ENCODE measurements at places on chromosomes 3 and 15. TPM values are rescaled to one million over a fixed set of nuclear protein-coding genes. Genes with fewer than 3 reads are reported as not detected.

- DNase-seq, result no peak
Measured at GRCh38 chr3:136960838-136961836, 3.4 kb downstream of the IL20RB start.

- DNase-seq, result no peak
Measured at GRCh38 chr3:16137977-16138376, 36.5 kb upstream of the GALNT15 start.

DNA sequence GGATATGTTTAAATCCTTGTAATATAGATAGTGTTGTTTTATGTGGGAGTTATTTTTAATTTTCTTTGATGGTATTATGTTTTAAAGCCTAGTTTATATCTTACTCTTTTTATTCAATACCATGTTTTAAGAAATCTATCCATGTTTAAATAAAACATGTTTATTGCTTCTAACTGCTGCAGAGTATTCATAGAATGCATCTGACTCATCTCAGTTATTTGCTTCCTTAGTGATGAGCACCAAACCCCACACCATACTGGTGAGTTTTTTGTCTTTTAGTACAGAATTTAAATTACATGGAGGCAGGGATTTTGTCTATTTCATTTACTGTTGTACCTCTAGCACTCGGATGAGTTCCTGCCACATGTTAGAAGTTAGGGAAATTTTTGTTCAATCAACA lies 209.2 kb downstream of the NSUN3 start:
- DNase-seq, result no peak

- DNase-seq, result no peak
Measured at GRCh38 chr3:60047426-60048200, 997.8 kb upstream of the CFAP20DC start.

GRCh38 chr3:3141939-3142338 lies 15.2 kb downstream of the TRNT1 start:
- DNase-seq, result no peak

- DNase-seq, result no peak
Measured at GRCh38 chr3:119205209-119205608, 31.8 kb downstream of the UPK1B start.

DNA sequence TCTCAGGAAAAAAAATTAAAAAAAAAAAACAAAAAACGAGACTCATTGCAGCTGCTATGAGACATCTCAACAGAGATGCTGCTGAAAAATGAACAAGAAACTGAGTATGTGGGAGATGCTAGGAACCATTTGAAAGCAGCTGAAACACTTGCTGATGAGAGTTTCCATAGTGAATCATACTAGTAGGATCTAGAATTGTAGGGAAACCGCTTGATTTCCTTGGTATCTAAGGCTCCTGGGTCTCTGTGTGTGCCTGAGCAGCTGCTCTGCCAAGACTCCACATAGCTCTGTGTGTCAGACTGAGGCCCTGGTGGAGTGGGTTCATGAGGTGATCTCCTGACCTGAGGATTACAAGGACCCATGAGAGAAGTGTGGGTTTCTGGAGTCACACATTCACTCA lies 313.4 kb upstream of the NECTIN3 start:
- no peak for DNase-seq

DNA sequence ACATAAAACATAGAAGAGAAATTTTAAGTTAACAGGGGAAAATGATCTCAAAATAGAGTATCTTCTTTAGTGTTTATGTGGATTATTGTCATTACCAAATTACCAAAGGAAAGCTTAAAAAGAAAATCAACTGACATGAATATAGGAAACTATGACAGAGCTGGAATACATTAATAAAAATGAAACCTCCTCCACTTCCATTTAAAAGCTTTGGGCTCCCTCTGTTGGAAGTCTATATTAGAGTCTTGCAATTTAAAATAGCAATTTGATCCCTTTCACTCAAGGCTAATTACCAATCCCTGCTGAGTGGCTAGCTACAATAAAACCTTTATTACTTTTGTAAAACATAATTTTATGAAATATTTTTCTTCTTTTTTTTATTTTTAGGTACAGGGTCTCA lies 61.4 kb upstream of the IMPG2 start:
- DNase-seq, result no peak

GRCh38 chr3:64011685-64012084 lies 11.6 kb downstream of the PSMD6 start:
- no peak for DNase-seq

- DNase-seq, result no peak
Measured at GRCh38 chr3:111332488-111333080, 209.4 kb upstream of the CD96 start.

- no peak for DNase-seq
Measured at GRCh38 chr15:90799639-90800170, 68.7 kb upstream of the FURIN start.

- no peak for DNase-seq
Measured at GRCh38 chr3:107740992-107741896, 218.5 kb downstream of the BBX start.

DNA sequence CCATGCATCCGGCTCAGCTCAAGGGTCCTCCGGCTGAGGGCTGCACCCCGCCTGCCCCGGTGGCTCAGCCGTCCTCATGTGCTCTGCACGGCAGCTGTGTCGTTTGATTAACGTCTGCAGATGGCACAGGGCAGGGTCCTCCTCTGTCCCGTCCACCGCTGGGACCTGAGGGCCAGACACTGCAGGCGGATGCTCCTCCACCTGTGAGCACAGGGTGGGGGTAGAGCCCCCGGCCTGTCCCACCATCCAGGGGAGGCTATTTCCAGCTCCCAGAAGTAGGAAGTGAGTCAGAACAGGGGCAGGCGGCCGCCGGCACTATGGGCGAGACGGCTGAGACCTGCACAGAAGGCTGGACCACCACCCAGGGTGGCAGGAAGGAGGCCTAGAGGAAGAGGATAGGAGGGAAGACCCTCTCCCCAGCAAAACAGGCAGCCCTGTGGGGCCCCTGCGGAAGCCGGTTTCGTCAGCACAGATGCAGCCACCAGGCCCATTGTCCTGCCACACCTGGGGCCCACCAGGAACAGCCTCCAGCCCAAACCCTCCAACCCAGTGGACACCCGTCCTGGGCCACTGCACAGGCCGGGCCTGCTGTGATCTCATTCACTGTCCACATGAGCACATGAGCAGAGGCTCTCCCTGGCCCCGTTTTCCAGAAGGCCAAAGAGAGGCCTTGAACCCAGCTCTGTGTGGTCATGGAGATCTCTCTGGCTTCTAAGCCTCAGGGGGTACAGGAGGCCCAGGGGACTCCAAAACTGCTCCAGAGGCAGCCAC lies 12.6 kb upstream of the PLXND1 start:
- DNase-seq, result peak; percentile 56

GRCh38 chr15:67803299-67803698 lies 22.0 kb upstream of the SKOR1 start:
- no peak for DNase-seq

DNA sequence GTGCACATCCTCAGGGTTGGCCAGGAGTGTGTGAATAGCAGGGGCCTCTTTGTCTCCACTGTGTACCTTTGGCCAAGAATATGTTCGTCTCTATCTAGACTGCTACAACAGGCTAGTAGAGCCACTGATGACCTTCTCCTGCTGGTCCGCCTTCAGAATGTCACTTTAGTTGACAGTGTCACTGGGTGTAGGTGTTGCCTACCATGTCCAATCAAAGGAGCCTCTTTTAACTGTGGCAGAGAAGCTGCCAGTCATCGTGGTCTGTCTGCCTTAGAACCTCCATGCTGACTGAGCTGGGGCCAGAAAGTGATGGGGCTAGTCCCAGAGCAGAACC lies 40.1 kb downstream of the OXSR1 start:
- no peak for DNase-seq

DNA sequence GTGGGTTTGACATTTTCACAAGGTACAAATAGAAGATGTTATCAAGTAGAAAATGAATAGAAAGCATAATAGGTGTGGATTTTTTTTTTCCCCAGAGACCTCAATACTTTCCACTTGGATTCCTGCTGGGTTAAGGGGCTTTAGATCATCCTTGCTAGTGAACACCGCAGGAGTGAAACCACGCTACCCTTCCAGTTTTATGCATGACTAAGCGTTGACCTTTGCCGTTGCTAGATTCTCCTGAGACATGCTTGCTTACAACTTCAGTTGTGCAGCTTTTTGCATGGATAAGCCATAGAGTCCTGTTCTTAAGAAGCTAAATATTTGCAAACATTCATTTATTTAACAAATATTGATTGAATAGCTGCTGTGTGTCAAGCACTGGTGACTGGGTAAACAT lies 299.7 kb upstream of the LMCD1 start:
- no peak for DNase-seq

- DNase-seq, result no peak
Measured at GRCh38 chr15:79778378-79778990, 118.3 kb downstream of the MTHFS start.

- no peak for DNase-seq
Measured at GRCh38 chr15:60945196-60945595, 283.9 kb downstream of the RORA start.

GRCh38 chr3:97863031-97863430 lies 41.2 kb downstream of the CRYBG3 start:
- no peak for DNase-seq

GRCh38 chr3:29565236-29565635 lies 284.4 kb downstream of the RBMS3 start:
- no peak for DNase-seq

GRCh38 chr3:23760325-23760724 lies 45.4 kb upstream of the UBE2E1 start:
- no peak for DNase-seq

DNA sequence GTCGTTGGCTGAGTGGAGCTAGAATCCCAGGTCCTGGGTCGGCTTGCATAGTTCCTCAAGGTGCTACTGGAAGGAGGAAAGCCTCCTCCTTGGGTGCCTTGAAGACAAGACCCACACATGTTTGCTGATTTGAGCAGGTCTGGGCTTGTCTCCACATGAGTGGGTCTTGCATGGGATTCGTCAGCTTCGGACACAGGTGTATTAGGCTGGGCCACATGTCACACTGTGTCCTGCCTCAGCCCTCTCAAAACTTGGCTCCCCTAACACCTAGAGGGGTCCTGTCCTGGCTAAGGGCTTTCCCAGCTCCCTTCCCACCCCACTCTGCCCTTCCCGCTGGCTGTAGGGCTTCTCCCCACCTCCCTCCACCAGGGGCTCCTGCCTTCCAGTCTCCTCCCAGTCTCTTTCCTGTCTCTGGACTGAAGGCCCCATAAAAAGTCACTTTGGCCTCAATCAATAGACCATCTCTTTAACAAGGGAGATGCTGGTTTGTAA lies 73.0 kb upstream of the ADPGK start:
- no peak for DNase-seq

GRCh38 chr15:31303726-31304648 lies 22.6 kb upstream of the KLF13 start:
- no peak for DNase-seq

DNA sequence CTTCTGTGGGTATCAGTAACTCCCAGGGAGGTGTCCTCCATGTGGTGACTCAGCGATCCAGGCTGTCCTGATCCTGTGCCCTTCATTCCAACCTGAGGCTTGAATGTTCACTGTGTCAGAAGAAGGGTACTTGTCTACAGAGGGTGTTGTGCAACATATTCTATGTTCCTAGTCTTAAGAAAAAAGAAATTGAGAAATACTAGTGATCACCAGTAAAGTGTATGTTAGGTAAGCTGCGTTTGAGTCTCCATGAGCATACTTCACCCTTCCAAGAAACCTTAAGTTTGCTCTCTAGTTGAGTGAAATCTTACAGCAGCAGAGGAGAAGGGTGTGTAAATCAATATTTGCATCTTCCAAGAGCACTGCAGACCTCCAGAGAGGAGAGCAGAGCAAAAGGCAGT lies 122.2 kb upstream of the SLC24A5 start:
- no peak for DNase-seq

GRCh38 chr3:115292131-115292530 lies 145.0 kb upstream of the ZBTB20 start:
- no peak for DNase-seq

DNA sequence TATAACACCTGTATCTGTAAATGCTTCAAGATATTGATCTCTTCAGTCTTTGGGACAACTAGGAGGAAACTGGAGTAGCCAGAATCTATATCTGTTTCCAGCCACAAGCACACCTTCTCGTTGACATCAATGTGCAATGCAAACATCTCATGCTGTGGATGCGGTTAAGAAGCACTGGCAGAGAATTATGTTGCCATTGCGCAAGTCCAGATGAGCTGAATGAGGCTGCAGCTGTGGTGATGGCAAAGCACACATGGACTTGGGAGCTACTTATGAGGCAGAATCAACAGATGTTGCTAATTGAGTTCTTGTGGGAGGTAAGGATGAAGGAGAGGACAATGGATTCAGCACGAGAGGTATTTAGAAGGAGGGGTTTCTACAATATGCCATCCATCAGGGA lies 90.9 kb downstream of the STRIT1 start:
- no peak for DNase-seq

DNA sequence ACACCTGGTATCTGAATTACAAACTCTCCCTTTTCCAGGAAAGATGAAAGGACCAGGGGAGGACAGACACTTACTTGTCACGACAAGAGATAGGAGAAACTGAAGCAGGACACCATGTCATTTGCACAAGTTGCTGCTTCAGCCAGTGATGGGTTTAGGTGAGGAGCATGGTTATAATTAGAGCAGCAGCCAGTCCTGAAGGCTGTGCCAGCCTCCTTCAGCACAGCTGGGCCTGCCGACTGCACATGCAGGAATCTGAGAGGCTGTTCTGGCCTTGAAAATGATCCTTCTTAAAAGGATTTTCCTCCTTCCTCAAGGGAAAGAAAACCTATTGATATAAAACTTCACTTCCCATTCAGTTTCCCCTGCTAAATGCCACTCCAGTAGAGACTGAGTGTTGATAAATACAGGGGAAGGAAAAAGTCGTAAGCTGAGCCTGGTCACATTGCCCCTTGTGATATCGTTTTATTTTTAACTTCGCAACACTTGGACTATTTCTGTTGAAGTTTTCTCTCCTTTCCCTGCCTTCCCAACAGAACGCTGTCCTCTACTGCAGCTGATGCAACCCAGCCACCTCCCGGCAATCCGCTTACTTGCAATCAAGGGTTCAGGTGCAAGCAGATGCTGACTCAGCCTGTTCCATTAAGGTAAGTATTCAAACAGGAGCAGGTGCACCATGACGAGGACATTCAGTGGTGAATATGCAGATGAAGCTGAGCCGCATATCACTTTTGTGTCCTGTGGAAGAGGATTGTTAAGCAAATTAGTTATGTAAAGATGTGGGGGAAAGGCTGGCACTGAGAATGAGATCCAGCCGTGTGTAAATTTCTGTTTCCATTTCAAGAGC lies at the start of gene FBXO40:
TSS of gene FBXO40 (plus strand) at position 524 of the 847 bp plus-strand sequence. CDS start 27,197 bp downstream, outside the sequence.
- no peak for DNase-seq

GLDN gene
- not detected for total RNA-seq

COL8A1 gene
- not detected for total RNA-seq

MNS1 gene
- 0.26 TPM for total RNA-seq

SMC4 gene
- 118 TPM for total RNA-seq

ARHGEF26 gene
- total RNA-seq, result 0.17 TPM

CADM2 gene
- not detected for total RNA-seq

ALG1L2 gene
- total RNA-seq, result not detected

SMCO1 gene
- not detected for total RNA-seq

ABHD10 gene
- 27.2 TPM for total RNA-seq

IQCF5 gene
- not detected for total RNA-seq

CDC25A gene
- total RNA-seq, result 76.7 TPM
